ENCODE measurements at places on chromosomes 1 and 21.
A peak's percentile ranks its signal among the peaks of the same experiment; 100 is the strongest.

GRCh38 chr1:172351754-172352161 lies 68.7 kb upstream of the C1orf105 start:
- no peak for DNase-seq
- no peak overlapping the region for H3K4me3 ChIP-seq

- H3K4me1 ChIP-seq = no peaks in the 10 kb centered on the region
- no peak overlapping the region for H3K4me3 ChIP-seq
- H3K36me3 ChIP-seq = no peaks in the 10 kb centered on the region
- H3K27ac ChIP-seq = no peak overlapping the region
These were observed 653.9 kb upstream of the CAMK1G start for GRCh38 chr1:208929575-208929974.

- H3K27ac ChIP-seq = no peak overlapping the region
- peak; percentile 59 for DNase-seq
- H3K4me3 ChIP-seq = no peak overlapping the region
These were observed 71.4 kb upstream of the RAB4A start for GRCh38 chr1:229199261-229200243.

DNA sequence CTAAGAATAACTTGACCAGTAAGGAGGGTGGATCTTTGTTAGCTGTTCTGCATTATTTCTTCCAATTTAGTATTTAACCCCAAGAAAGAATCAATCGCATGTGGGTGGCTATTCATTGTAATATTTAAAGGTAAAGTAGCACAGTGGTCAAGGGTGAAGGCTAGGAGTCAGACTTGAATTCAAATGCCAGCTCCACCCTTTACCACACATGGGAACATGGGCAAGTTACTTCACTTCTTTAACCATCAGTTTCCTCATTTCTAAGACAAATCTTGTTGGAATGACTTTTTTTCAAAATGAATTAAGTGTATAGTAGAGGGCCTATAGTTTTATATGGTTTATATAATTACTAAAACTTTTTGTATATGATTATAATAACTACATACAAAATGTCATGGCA lies 71.3 kb upstream of the S1PR1 start:
- H3K27ac ChIP-seq = no peak overlapping the region
- no peaks in the 10 kb centered on the region for H3K4me1 ChIP-seq
- H3K27me3 ChIP-seq = no peaks in the 10 kb centered on the region
- no peak for DNase-seq
- H3K4me3 ChIP-seq = no peak overlapping the region
- H3K36me3 ChIP-seq = no peaks in the 10 kb centered on the region

DNA sequence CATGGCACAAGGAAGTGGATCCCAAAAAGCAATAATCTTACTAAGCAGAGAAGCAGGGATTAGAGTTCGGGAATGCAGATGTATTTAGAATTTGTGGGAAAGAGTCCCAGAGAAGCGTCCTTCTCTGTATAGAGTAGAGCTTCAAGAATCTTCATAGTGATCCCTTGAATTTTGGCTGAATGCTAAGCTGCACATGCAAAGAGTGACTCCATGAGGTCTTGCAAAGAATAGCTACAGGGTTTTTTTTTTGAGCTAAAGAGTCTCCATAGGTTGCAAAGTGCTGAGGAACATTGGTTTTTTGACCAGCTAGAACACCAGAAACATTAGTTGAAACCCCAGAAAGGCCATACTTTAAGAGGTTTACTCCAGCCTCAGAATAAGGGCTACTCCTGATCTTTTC lies 206.7 kb downstream of the CTH start:
- no peaks in the 10 kb centered on the region for H3K4me1 ChIP-seq
- no peaks in the 10 kb centered on the region for H3K36me3 ChIP-seq
- no peak overlapping the region for H3K4me3 ChIP-seq
- H3K27ac ChIP-seq = no peak overlapping the region

- no peaks in the 10 kb centered on the region for H3K36me3 ChIP-seq
- H3K4me3 ChIP-seq = no peak overlapping the region
- H3K27me3 ChIP-seq = no peaks in the 10 kb centered on the region
- no peak overlapping the region for H3K27ac ChIP-seq
- DNase-seq = no peak
These were observed 24.3 kb upstream of the CCDC190 start for GRCh38 chr1:162885265-162885664.

DNA sequence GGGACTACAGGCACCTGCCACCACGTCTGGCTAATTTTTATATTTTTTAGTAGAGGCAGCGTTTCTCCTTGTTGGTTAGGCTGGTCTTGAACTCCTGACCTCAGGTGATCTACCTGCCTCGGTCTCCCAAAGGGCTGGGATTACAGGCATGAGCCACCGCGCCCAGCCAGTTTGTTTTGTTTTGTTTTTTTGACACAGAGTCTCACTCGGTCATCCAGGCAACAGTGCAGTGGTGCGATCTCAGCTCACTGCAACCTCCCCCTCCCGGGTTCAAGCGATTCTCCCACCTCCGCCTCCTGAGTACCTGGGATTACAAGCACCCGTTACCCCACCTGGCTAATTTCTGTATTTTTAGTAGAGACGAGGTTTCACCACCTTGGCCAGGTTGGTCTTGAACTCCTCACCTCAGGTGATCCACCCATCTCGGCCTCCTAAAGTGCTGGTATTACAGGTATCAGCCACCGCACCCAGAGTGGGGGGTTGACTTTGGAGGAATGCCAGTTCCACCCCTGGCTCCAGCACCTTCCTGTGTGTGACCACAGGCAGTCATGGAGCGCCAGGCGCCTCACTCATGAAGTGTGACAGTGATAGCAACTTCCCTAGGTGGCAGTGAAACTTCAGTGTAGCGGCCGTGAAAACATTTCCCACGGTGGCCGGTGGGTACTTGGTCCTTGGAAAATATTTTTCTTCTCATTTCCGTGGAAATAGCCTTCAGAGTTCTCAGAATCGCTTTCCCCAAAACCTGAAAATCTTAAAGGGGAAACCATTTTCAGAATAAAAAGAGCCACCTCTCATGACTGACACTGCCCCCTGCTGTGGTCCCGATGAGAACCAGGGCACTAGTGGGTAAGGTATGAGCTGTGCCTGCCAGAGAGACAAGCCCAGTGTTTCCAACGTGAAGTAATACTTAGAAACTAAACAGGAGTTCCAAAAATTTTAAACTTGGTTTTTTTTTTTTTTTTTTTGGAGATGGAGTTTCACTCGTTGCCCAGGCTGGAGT lies 48.6 kb downstream of the WDR4 start:
- no peaks in the 10 kb centered on the region for H3K27me3 ChIP-seq
- peaks cover 7% of the 10 kb centered on the region for H3K4me1 ChIP-seq
- H3K27ac ChIP-seq = no peak overlapping the region
- no peaks in the 10 kb centered on the region for H3K36me3 ChIP-seq
- H3K4me3 ChIP-seq = no peak overlapping the region
- DNase-seq = no peak

DNA sequence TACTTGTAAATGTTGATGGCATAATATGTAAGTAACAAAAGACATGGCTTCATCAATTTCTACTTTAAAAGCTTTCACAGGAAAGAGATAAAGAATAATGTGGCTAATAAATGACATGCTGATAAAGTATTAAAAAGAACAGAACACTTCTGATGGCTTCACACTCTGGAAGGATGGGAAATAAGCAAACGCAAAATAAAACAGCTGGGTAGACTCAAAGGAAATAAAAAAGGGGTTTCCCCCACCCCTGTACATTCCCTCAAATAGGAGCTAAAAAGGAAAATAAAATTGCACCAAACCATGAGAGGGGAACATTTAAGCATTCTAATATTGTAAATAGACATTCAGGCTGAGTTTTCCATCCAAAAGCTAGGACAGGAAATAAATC lies 27.0 kb upstream of the DYRK1A start:
- peaks cover 16% of the 10 kb centered on the region for H3K4me1 ChIP-seq
- no peaks in the 10 kb centered on the region for H3K36me3 ChIP-seq
- H3K27me3 ChIP-seq = no peaks in the 10 kb centered on the region
- DNase-seq = no peak
- H3K27ac ChIP-seq = peak overlapping the region; percentile 53

GRCh38 chr1:12475530-12475934 lies 142.5 kb downstream of the DHRS3 start:
- peaks cover 4% of the 10 kb centered on the region for H3K36me3 ChIP-seq
- H3K4me3 ChIP-seq = no peak overlapping the region
- H3K4me1 ChIP-seq = peaks cover 12% of the 10 kb centered on the region
- DNase-seq = no peak

DNA sequence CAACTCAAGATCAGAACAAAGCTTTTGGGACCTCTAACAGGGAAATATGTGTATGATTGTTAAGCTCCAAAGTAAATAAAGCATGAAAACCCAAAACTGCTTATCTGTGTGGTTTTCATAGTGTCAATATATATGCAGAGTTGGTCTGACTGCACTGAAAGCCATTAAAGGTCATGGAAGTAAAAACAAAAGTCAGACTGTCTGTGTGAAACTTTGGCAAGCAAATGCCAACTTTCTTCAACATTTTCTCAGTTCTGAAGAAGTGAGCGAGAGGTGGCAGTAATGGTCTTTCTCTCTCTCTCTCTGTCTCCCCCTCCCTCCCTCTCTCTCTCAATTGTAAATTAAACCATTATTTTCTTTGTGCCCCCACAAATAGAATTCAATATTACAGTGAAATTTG lies 100.1 kb upstream of the S1PR1 start:
- H3K4me3 ChIP-seq = no peak overlapping the region
- no peak for DNase-seq
- H3K4me1 ChIP-seq = no peaks in the 10 kb centered on the region
- H3K27me3 ChIP-seq = no peaks in the 10 kb centered on the region
- no peaks in the 10 kb centered on the region for H3K36me3 ChIP-seq
- H3K27ac ChIP-seq = no peak overlapping the region

DNA sequence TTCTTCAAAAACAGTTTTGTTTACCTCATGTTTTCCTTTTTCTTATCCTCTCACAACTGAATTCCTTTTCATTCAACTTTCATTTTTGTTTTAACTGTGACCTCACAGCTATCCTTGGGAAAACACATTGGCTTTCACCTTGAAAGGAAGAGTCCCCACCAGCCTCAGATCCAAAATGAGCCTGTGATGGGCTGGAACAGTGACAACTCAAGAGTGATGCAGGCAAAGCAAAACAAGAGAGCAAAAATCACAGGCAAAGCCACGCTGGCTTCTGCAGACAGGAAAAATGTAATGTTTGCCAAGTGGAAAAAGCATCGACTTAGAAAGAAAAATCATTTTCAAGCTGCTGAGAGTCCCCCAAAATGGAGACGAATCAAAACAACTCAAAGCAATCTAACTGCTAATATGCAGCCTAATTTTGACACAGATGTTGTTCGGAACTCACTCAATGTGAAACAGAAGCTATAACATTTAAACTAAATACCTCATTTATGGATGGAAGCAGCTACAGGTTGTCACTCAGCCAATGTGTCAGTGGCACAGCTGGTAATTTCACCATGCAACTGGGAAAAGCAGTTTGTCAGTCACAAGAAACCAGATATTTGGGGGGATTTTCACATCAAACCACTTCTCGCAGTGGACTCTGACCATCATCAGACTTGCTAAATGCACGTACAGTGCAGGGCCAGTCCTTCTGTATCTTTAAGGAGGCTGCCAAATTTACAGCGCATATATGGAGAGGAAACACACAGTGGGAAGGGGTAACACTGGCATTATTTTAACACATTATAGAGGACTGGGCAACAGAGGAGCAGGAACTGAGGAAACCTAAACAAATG lies 50.7 kb downstream of the ALG14 start:
- H3K4me3 ChIP-seq = no peak overlapping the region
- H3K4me1 ChIP-seq = peaks cover 18% of the 10 kb centered on the region
- DNase-seq = no peak
- H3K27ac ChIP-seq = no peak overlapping the region
- no peaks in the 10 kb centered on the region for H3K36me3 ChIP-seq

GRCh38 chr1:68355614-68356013 lies 94.1 kb downstream of the RPE65 start:
- H3K27me3 ChIP-seq = no peaks in the 10 kb centered on the region
- H3K4me3 ChIP-seq = no peak overlapping the region
- H3K4me1 ChIP-seq = no peaks in the 10 kb centered on the region
- no peaks in the 10 kb centered on the region for H3K36me3 ChIP-seq

GRCh38 chr21:25457411-25457810 lies 149.9 kb downstream of the MRPL39 start:
- H3K27ac ChIP-seq = no peak overlapping the region
- H3K27me3 ChIP-seq = no peaks in the 10 kb centered on the region
- H3K4me3 ChIP-seq = no peak overlapping the region
- no peak for DNase-seq

DNA sequence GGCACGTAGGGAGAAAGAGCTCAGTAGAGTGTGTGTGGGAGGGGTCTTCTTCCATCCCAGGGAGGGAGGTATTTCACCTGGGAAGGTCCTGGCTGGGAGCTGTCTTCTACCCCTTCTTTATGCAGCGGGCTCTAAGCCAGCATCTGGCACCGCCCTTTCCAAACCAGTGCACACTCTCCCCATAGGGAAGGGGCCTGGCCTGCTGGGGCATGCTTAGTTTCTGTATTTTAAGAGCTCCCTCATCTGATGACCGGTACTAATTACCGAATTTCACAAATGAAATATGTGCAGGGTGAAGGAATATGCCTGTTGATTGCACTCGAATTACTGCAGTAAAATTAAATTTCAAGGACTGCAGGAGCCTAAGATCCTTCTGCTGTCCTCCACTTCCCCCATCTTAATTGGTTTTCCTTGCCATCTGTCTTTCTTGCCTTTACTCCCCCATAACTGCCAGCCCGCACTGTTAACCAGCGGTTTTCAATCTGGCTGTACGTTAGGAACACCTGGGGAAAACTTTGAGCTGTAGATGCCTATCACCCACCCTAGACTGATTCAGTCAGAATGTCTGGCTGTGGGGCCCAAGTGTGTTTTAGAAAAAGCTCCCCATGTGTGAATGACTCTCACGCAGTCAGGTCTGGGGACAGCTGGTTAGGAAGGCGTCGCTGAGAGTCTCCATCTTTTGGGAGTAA lies 20.1 kb downstream of the GALNT2 start:
- no peak overlapping the region for H3K4me3 ChIP-seq
- peaks cover 26% of the 10 kb centered on the region for H3K4me1 ChIP-seq
- no peak for DNase-seq

GRCh38 chr1:238191170-238191569 lies 300.4 kb upstream of the ZP4 start:
- no peaks in the 10 kb centered on the region for H3K36me3 ChIP-seq
- DNase-seq = no peak
- no peak overlapping the region for H3K27ac ChIP-seq
- H3K4me1 ChIP-seq = no peaks in the 10 kb centered on the region
- no peak overlapping the region for H3K4me3 ChIP-seq
- H3K27me3 ChIP-seq = no peaks in the 10 kb centered on the region

GRCh38 chr1:91502672-91503184 lies 2.1 kb downstream of the CDC7 start:
- H3K4me1 ChIP-seq = peaks cover 11% of the 10 kb centered on the region
- no peaks in the 10 kb centered on the region for H3K27me3 ChIP-seq
- H3K36me3 ChIP-seq = no peaks in the 10 kb centered on the region
- no peak for DNase-seq

DNA sequence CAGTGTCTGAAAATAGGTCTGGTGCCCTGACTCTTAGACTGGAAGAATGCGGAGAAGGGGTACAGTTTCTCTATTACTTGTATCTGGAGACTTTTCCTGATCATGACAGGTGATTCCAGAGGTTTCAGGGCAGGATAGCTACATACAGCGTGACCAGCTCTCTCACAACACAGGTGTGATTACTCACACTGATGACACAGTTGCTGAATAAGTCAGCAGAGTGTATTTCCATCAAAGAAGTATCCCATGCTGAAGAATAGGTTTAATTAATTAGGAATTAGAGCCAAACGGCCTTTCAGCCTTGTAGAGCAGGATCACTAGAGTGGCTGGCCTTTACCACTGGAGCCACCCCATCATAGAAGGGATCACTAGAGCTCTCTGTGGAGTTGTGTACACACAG lies 298.6 kb downstream of the LMX1A start:
- H3K4me1 ChIP-seq = no peaks in the 10 kb centered on the region
- DNase-seq = no peak
- H3K27me3 ChIP-seq = no peaks in the 10 kb centered on the region
- no peaks in the 10 kb centered on the region for H3K36me3 ChIP-seq
- no peak overlapping the region for H3K4me3 ChIP-seq
- no peak overlapping the region for H3K27ac ChIP-seq
